ENCODE measurements at places on chromosomes 6 and 20.

DNA sequence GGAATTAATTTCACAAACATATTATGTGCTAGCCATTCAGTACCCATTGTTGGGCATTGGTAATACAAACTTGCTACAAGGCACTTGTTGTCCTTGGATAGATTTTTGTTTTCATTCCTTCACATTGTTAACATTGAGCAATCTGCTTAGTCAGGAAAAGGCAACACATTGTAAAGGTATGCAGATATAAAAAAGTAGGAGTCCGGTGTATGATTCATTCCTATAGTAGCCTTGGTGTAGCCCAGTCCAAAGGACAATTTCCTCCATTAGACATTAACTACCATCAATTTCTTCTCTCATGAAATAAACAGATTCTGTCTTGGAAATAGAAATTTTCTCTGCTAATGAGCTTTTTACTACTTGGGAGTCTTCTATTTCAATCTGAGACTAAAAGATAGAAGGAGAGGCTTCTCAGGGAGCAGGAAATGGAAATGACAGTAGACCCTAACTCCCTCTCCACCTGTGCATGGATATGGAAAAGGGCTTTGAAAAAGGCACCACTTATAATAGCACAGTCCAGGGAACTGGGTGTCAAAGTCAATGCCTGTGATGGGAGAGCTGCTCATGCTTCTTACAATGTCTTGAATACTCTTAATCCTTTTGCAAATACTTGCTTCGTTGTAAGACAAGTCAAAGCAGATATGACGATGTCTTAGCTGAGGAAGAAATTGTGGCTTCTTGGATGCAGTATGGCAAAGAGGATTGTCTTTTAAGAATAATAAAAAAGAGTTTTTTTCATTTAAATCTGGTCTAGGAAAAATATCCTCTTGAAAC lies 369.4 kb upstream of the CITED2 start:
- no peak for DNase-seq

- no peak for DNase-seq
These were observed 10.8 kb downstream of the IPCEF1 start for GRCh38 chr6:154345811-154346210.

GRCh38 chr20:56391037-56391436 lies 978 bp downstream of the AURKA start:
- no peak for DNase-seq

DNA sequence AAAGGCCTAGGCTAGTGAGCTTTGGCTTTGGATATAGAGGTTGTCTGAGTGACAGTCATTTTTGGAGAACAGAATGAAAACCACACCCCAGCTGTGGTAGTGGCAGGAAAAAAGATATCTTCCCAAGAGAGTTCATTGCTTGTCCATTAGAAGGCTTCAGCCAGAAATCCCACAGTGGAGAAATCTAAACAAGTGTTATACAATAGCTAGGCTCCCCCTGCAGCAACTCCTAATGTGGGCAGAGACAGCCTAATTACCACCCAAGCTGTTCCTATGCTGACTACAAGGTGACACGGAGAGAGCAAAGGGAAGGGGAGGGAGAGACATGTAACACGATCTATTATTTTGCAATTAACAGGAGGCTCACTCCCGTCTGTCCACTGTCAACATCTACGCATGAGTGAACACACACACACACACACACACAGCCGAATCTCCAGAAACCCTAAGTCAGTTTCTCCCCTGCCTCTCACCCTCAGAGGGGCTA lies 147.5 kb upstream of the TCF21 start:
- no peak for DNase-seq

Measured in NCI-H345 (cell line).